Sigmoid colon (tissue), 7 donors: ENCODE measurements at places on chromosomes 7 and 10. TPM values are rescaled to one million over a fixed set of nuclear protein-coding genes. Genes with fewer than 3 reads are reported as not detected.

GRCh38 chr7:151954866-151955820, 1.1 kb upstream of the GALNTL5 start:
- no peaks in the 10 kb centered on the region for H3K36me3 ChIP-seq
- DNase-seq: peak; percentile 82
- no peaks in the 10 kb centered on the region for H3K4me1 ChIP-seq
- H3K27ac ChIP-seq: no peak overlapping the region
- H3K27me3 ChIP-seq: no peaks in the 10 kb centered on the region

DNA sequence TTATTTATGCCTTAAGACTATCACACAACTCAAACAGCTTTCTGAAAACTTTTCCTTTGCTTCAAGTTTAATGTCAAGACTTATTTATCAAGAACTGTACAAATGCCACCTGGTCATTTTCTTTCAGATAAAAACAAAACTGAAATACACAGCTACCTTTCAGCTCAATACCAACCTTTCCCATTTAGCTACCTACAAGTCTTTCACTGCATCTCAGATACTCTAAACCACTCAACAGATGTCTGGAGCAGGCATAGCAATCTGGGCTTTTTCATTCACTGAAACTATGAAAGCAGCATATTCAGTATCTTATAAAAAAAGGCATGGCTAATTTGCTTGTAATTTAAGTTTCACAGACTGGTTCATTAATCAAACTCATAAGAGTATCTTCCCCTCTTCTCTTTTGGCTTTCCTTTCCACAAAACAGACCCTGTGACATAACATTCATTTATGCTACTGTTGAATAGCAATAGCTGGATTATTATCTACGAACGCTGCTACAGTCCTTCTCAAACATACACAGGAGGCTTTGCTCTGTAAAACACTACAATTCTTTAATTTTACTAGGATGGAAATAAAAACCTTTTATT, 8.2 kb downstream of the TRA2A start:
- H3K4me1 ChIP-seq: no peaks in the 10 kb centered on the region
- H3K4me3 ChIP-seq: no peak overlapping the region

GRCh38 chr7:82961240-82961639, 201.4 kb downstream of the PCLO start:
- H3K27me3 ChIP-seq: no peaks in the 10 kb centered on the region
- no peak for DNase-seq
- no peak overlapping the region for H3K27ac ChIP-seq
- no peaks in the 10 kb centered on the region for H3K4me1 ChIP-seq
- H3K36me3 ChIP-seq: no peaks in the 10 kb centered on the region

- no peaks in the 10 kb centered on the region for H3K4me1 ChIP-seq
- H3K36me3 ChIP-seq: no peaks in the 10 kb centered on the region
- H3K27ac ChIP-seq: no peak overlapping the region
- H3K27me3 ChIP-seq: no peaks in the 10 kb centered on the region
- no peak overlapping the region for H3K4me3 ChIP-seq
Observed at GRCh38 chr10:45441239-45442190, 67.5 kb downstream of the ALOX5 start.

DNA sequence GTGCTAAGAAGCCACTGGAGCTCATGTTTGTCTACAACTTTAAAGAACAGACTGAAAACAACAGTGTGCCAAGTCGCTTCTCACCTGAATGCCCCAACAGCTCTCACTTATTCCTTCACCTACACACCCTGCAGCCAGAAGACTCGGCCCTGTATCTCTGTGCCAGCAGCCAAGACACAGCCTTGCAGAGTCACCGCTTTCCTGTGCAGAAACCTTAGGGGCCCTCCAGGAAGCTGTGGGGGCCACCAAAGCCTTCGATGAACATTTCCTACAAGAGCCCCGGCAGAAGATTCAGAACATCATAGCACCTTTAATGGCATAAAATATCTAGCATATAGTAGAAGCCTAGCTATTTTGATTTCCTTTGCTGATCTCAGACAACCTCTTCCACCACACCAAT, 88.0 kb upstream of the PRSS58 start:
- no peak overlapping the region for H3K4me3 ChIP-seq
- H3K36me3 ChIP-seq: no peaks in the 10 kb centered on the region
- no peaks in the 10 kb centered on the region for H3K4me1 ChIP-seq
- no peak overlapping the region for H3K27ac ChIP-seq
- DNase-seq: no peak

GRCh38 chr10:22505911-22506685, 160.8 kb downstream of the SPAG6 start:
- H3K4me1 ChIP-seq: no peaks in the 10 kb centered on the region
- no peak overlapping the region for H3K4me3 ChIP-seq
- no peaks in the 10 kb centered on the region for H3K36me3 ChIP-seq
- DNase-seq: no peak
- no peaks in the 10 kb centered on the region for H3K27me3 ChIP-seq

DNA sequence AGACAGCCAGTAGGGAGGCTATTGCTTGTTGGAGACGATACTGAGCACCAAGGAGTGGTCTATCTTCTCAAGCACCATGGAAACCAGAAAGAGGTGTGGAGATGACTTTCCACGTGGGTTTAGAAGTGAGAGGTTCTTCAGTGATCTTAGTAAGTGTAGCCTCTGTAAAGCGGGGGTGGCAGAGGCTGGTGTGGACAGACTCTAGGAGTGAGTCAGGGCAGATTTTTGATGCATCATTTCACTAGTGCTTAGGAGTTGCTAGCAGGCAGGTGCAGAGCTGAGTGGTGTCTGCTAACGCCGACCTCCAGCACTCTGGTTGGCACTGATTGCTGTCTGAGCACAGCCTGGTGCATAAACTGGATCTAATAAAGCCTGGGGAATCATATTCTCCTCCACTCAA, 78.4 kb upstream of the ADO start:
- H3K36me3 ChIP-seq: no peaks in the 10 kb centered on the region
- no peak overlapping the region for H3K4me3 ChIP-seq
- H3K27ac ChIP-seq: no peak overlapping the region
- no peaks in the 10 kb centered on the region for H3K27me3 ChIP-seq
- no peaks in the 10 kb centered on the region for H3K4me1 ChIP-seq

DNA sequence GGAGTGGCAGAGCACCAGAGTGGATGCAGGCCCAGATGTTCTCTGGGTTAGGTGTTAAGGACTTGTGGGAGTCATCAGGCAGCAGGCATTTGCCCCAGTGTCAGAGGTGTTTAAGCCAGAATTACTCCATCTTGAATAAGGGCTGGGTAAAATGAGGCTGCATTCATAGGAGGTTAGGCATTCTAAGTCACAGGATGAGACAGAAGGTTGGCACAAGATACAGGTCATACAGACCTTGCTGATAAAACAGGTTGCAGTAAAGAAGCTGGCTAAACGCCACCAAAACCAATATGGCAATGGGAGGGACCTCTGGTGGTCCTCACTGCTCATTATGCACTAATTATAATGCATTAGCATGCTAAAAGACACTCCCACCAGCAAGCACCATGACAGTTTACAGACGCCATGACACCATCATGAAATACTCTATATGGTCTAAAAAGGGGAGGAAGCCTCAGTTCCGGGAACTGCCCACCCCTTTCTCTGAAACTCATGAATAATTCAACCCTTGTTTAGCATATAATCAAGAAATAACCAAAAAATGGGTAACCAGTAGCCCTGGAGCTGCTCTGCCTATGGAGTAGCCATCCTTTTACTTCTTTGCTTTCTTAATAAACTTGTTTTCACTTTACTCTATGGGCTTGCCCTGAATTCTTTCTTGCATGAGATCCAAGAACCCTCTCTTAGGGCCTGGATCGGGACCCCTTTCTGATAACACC, 882 bp upstream of the LRRC61 start:
- no peaks in the 10 kb centered on the region for H3K27me3 ChIP-seq
- H3K27ac ChIP-seq: peak overlapping the region; percentile 85
- peaks cover 27% of the 10 kb centered on the region for H3K4me1 ChIP-seq
- DNase-seq: no peak
- peak overlapping the region; percentile 89 for H3K4me3 ChIP-seq

- no peak overlapping the region for H3K4me3 ChIP-seq
- peaks cover 10% of the 10 kb centered on the region for H3K36me3 ChIP-seq
- peaks cover 7% of the 10 kb centered on the region for H3K4me1 ChIP-seq
- DNase-seq: no peak
- no peaks in the 10 kb centered on the region for H3K27me3 ChIP-seq
Observed at GRCh38 chr7:123537026-123537642, 2.7 kb upstream of the IQUB start.

GRCh38 chr7:151038951-151039849, 9.1 kb upstream of the ASIC3 start:
- H3K27me3 ChIP-seq: no peaks in the 10 kb centered on the region
- H3K27ac ChIP-seq: peak overlapping the region; percentile 7
- peak; percentile 87 for DNase-seq
- no peak overlapping the region for H3K4me3 ChIP-seq
- peaks cover 17% of the 10 kb centered on the region for H3K4me1 ChIP-seq

DNA sequence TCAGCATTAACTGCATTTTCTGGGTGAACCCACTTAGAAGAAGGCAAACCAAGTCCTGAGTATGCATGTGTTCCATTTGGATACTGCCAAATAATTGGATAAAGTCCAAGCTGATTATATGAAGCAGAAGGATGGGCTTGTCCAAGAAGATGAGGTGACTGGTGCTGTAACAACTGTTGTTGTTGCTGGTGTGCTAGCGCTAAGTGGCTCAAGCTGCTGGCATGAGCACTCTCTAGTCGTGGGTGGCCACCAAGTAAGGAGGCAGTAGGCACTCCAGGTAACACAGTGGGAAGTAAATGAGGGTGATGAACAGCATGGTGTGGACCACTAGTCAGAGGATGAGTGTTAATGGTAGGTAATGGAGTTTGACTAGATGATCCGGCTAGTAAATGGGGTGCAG, 80.4 kb downstream of the NRBF2 start:
- H3K27me3 ChIP-seq: no peaks in the 10 kb centered on the region
- H3K27ac ChIP-seq: no peak overlapping the region
- no peak overlapping the region for H3K4me3 ChIP-seq
- no peaks in the 10 kb centered on the region for H3K4me1 ChIP-seq
- no peak for DNase-seq

- H3K36me3 ChIP-seq: no peaks in the 10 kb centered on the region
- no peak overlapping the region for H3K4me3 ChIP-seq
- H3K4me1 ChIP-seq: no peaks in the 10 kb centered on the region
- H3K27ac ChIP-seq: peak overlapping the region; percentile 50
- DNase-seq: peak; percentile 75
- H3K27me3 ChIP-seq: no peaks in the 10 kb centered on the region
Observed at GRCh38 chr7:27346531-27347275, 104.1 kb downstream of the EVX1 start.

DNA sequence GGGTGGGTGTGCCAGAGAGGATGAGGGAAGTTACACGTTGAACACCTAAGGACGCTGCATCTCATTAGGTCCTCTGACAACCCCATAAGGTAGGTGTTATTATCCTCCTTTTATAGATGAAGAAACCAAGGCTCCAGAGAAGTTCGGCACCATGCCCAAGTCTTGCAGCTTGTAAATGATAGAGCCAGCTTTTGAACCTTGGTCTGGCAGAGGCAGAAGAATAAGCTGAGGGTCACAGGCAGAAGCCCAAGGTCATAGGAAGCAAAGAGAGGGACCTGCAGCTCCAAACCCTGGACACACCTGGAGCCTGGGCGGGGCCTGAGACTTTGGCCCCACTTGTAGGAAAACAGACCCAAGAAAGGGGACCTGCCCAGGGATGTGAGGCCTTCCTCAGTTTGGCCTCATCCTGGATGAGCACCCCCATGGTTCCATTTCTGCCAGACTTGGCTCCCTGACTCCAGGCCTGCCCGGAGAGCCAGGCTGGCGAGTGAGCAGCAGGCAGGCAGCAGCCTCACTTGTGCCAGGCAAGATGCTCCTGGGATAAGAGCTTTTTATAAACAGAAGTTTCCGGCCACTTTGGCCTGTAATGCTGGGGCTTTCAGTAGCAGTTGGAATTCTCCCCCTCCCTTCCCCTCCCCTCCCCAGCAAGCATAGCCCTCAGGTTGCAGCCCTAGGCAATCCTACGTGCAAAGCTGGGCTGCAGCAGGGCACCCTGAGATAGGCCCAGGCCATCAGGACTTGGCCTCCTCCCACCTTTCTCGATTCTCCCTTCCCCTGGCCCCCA, 2.4 kb downstream of the KCNH2 start:
- H3K36me3 ChIP-seq: no peaks in the 10 kb centered on the region
- peaks cover 93% of the 10 kb centered on the region for H3K4me1 ChIP-seq
- DNase-seq: peak; percentile 82
- no peaks in the 10 kb centered on the region for H3K27me3 ChIP-seq
- peak overlapping the region; percentile 89 for H3K27ac ChIP-seq

- H3K4me1 ChIP-seq: no peaks in the 10 kb centered on the region
- H3K4me3 ChIP-seq: no peak overlapping the region
- H3K27ac ChIP-seq: no peak overlapping the region
- no peaks in the 10 kb centered on the region for H3K27me3 ChIP-seq
Observed at GRCh38 chr7:115976651-115977050, 53.9 kb downstream of the TFEC start.

- no peak for DNase-seq
- peaks cover 2% of the 10 kb centered on the region for H3K27me3 ChIP-seq
- no peaks in the 10 kb centered on the region for H3K36me3 ChIP-seq
- peak overlapping the region; percentile 41 for H3K4me3 ChIP-seq
- peak overlapping the region; percentile 29 for H3K27ac ChIP-seq
Observed at GRCh38 chr10:132036887-132037675, 28.7 kb upstream of the JAKMIP3 start.

Gene MYPN
- total RNA-seq: not detected

Gene SFRP4
- 3.2 TPM for total RNA-seq

Gene TMEM178B
- 1.4 TPM for total RNA-seq

Gene EVX1
- total RNA-seq: not detected

Gene LEP
- total RNA-seq: 1.4 TPM

Gene VDAC2
- 216 TPM for total RNA-seq

Gene FXYD4
- not detected for total RNA-seq

Gene SBDS
- 190 TPM for total RNA-seq
